ENCODE measurements at places on chromosomes 2 and 18.

- peak; percentile 90 for DNase-seq
Observed at GRCh38 chr2:28390241-28390745, 2.4 kb upstream of the FOSL2 start.

DNA sequence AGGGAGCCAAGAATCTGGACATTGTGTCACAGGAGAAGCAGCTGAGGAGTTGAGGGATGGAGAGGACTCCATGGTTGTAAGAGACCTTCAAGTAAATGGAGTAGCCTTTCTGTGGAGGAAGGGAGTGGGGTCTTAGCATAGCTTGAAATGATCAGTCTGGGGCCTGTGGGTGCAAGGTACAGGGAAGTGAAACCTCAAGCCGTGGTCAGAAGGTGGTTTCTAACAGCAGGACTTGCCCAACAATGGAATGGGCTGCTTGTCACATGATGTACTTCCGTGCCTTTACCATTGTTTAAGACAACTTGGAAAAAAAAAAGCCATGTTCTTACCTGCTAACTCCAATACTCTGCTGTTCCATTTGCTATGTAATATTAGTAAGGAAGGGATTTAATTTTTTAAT is 140.7 kb downstream of the LDLRAD4 start:
- DNase-seq = no peak

DNA sequence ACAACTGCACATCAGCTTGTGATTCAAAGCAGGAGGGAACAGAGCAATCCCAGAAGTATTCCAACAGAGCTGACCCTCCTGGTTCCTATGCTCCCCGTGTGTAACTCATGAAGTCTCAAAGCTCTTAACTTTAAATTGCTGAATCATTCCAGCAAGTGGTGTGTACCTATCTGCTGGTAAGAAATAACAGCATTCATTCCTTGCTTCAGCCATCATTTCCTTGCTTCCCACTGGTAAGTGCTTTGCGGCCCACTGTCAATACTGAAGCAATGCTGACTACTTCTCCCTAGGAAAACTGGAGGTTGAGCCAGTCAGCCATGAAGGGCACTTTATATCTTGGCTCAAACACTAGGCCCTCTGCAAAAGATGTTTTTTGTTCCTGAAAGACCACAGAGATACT is 222.4 kb downstream of the EXOC6B start:
- peak; percentile 15 for DNase-seq

DNA sequence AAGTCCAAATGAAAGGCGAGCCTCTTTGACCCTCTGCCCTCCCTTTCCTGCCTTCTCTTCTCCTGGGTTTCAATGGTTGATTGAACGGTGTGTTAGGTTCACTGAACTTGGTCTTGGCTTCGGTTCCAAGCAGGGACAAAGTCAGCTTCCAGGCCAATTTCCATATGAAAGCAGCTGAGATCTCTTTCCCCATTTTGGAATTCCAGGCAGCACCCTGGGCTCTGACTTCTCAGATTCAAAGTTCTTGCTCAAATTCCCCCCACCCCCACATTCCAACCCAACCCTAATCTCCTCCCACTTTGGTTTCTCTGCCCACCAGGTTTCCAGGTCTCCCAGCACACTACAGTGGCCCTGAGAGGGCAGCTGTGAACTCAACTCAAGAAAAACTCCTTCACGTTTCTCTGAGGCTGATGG is 231.0 kb downstream of the INSIG2 start:
- no peak for DNase-seq

DNA sequence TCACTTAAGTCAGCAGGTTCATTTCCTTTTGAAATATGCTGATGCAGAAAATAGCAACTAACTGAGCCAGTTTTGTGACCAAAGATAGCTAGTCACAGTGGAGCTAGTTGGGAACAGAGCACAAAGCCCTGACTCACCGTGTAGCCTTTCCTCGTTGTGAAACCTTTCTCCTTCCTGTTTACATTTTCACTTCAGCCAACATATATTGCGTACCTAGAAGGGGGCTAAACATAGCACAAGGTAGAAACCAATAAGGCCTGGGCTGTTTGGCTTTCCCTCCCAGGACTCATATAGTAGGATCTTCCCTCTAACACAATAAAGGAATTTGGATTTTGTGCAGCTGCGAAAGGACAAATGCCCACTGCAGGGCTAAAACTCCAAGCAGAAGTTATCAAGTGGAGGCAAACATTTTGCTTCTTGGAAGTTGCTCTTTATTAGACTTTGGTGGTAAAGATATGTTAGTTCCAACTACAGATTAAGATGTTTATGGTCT is 24.5 kb upstream of the LPIN2 start:
- DNase-seq = peak; percentile 23

- DNase-seq = no peak
Observed at GRCh38 chr18:68662754-68663153, 52.2 kb downstream of the TMX3 start.

DNA sequence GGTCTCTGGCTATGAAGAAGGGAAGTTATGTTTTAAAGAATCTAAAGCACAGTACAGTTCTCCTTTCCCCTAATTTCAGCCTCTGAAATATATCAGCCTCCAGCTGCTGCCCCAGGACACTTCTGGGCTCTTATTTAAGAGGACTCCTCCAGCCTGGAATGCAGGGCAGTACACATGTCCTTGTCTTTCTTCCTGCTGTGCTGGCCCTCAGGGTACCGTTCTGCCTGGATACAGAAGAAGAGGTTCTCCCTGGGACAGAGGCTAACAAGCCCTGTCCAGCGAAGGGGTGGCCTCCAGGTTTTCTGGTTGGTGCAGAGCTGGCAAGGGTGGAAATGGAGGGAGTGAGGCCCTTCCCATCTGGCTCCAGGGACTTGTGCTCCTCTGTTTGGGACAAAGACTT is 22.1 kb downstream of the MLPH start:
- DNase-seq = no peak

DNA sequence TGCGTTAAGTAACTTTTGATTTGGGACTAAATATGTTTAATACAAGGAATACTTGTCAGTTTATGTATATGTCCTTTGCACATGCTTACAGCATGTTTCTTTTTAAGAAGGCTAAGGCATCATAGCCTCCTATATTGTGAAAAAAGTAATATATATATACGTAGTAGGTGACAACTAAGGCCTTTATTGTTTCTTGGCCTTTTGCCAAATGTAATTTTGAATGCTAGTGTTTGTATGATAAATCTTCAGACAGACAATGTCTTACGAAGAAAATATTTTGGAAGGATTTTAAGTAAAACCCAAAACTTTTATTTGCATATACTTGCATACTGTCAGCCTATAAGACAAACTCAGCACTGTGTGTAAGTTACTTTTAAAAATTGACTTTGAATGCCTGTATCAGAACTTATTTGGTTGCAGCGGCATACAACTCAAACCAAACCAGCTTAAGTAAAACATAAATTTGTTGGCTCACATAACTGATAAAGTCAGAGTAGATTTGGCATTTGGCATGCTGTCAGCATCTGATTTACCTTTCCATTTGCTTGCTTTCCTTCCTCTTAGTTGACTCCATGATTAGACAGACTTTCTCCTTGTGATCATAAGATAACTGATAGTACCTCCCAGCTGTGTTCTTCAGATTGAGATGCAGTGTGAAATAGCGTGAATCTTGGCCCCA is 24.4 kb downstream of the UBE2E3 start:
- DNase-seq = no peak

- no peak for DNase-seq
Observed at GRCh38 chr2:23918837-23919489, 8.0 kb downstream of the ATAD2B start.

GRCh38 chr2:96556441-96557330 is 20.1 kb downstream of the ARID5A start:
- DNase-seq = peak; percentile 92
